Upper lobe of right lung (tissue), 1 donor: ENCODE measurements at places on chromosomes 7 and 10.

DNA sequence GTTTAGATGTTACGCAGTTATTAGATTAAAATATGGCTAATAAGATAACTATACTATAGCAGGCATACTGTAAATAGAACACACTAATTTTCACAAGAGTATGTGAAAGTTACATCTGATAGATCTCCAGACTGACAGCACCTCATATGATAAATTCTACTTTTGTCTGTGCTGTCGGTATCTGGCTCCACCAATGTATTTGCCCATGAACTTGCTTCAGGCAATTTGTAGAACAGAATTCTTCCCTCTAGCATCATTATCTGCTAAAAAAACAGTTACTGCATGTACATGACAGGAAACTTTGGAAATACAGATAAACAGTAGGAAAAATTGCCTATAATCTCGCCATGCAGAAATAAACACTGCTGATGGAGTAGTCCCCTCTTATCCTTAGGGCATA, 137.7 kb downstream of the WNT2 start:
- no peak for DNase-seq

GRCh38 chr10:110547139-110547761, 20.2 kb upstream of the SMC3 start:
- no peak for DNase-seq

DNA sequence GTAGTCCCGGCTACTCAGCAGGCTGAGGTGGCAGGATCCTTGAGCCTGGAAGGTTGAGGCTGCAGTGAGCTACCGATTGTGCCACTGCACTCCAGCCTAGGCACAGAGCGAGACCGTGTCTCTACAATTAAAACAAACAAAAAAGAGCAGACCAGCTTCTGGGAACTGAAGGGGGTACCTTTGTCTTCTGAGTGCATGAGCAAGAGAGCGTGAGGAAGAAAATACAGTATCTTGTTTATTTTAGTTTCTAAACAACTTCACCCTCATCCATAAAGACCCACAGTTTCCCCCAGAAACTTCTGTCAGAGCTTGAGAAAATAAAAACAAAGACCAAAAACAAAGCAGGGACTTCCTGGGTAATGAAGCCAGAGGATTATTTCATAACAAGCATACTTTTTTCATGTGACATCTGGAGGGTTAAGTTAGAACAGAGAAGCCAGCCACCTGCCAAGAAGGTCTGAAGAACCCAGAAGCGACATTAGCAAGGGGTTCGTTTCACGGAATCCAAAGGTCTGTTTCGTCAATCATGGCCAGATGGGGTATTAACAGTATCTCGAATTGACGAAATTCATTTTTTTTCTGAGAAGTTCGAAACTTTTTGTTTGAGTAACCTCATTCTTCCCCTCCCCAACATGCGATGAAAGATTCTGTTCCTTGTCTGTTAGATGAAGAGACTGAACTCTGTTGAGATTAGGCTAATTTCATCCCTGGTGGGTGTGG, 10.2 kb upstream of the IL2RA start:
- no peak for DNase-seq

GRCh38 chr7:94525923-94526322, 16.3 kb downstream of the CASD1 start:
- no peak for DNase-seq

DNA sequence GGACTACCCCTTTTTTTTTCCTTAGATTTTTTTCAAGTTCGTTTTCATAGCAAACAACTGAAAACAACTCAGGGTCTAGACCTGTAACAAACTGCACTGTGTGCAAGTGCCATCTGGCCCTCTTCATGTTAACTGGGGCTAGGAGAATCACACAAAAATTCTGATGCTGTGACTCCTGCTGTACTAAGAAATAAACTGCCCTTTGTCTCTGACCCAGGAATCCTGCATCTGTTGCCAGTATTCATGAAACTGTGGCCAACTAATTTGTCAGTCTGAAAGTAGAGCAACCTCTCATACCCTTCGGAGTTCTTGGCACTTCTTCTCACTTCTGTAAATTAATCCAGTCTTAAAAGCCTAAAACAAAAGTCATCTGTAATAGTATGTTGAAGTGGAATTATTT, 218.4 kb upstream of the PCDH15 start:
- no peak for DNase-seq

GRCh38 chr7:82441669-82442478, 1.7 kb downstream of the CACNA2D1 start:
- DNase-seq = no peak

DNA sequence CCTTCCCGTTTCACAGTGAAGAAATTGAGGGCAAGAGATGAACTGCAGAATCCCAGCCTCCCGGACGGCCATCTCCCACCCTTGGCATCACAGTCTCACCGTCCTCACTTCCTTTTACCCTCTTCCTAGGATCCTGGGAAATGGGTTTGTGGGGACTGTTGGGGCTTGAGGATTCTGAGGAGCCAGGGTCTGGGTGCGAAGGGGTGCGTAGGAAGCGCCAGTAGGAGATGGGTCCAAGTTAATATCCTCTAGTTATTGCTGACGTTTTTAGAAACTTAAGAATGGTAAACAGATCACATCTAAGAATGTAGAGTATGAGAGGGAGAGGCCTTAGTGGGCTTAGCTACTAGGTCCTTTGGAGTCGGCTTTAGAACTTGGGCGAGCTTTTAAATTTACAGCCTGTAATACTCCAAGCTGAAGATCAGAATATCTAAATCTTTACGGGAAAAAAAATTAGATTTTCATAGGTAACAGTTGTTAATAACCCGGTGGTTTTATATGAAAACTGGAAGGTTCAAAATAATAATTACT, 696 bp downstream of the MALSU1 start:
- no peak for DNase-seq

GRCh38 chr10:35335133-35336083, 901 bp upstream of the CCNY start:
- DNase-seq = no peak

DNA sequence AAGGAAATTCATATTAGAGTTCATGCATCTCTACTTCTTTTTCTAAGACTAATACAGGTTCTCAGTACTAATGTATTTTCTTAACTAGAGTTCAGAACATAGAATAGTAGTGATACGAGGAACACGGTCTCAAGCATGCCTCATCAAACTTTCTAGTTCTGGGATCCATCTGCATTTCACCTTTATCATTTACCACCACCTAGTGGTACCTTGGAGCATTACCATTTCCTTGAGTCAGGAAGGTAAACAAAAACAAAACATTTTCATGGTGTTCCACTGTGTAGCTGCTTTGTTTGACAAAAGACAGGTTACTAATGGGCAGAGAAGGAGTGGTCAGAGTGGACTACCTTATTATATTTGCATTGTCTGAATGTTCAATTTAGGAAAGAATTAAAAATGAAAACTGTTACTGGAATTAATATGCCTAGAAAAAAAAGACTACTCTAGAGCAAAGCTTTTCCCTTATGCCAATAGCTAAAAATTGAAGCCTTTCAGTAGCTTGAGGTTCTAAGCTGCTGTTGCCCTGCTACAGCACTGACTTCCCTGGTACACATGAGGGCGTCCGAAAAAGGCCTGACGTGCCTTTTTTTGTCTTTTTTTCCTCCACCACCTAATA, 44.5 kb downstream of the STARD3NL start:
- DNase-seq = no peak

GRCh38 chr10:117755659-117756014, 213.1 kb downstream of the EMX2 start:
- no peak for DNase-seq

DNA sequence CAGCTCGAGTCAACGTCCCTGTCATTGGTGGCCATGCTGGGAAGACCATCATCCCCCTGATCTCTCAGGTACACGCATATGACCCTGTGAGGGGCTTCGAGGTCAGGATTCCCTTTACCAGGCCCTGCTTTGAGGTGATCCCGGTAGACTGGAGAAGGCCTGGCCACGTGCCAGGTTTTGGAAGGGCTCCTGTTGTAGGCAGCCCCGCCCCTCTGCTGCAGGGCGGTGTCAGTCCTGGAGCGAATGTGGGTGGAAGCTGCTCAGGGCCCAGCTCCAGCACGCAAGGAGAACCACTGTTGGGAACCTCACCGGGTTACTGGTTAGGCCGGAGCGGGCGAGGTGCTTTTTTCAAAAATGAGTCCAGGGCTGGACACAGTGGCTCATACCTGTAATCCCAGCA, 15.6 kb downstream of the MDH2 start:
- no peak for DNase-seq

- no peak for DNase-seq
Measured at GRCh38 chr7:159229683-159230475, 85.2 kb upstream of the VIPR2 start.

GRCh38 chr10:5163487-5163886, 21.5 kb downstream of the AKR1C8 start:
- no peak for DNase-seq

- DNase-seq = no peak
Measured at GRCh38 chr7:51965454-51965853, 648.8 kb upstream of the COBL start.
